ENCODE measurements at places on chromosomes 6 and 20.

DNA sequence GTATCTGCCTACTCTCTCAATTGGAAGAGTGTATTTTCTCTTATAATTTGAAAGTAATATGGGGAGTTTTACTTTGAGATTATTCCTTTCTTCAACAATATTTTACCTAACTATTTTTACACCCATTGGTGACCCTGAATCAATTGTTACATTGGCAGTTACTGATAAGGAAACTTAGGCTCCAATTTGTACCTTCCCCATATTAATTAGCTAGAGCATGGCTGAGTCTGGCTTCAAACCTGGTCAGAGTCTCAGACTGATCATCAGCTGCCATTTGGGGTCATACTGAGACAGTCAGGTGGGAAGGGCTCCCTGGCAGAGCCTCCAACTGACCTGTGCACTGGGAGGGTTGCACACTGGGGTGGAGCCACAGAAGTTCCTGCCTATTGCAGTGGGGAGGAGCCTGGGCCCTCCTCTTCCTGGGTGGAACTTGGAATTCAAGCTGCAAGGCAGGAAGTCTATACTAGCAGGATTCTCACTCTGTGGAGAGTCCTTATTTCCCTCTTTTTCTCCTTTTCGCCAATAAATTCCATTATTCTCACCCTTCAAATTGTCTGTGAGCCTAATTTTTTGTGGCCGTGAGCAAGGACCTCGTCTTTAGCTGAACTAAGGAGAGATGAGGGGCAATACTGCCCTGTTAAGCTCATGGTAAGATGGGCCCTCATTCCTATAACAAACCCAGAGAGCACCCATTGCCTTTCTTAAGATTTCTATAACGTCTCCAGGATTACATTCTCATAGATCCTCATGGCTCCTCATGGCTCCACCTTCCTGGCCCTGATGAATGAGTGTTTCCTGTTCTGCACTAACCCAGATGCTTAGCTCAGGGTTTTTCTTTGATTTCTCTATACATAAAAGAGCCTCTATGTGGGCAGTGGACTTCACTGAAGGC is 285.1 kb downstream of the ADGB start:
- DNase-seq: peak; percentile 14

DNA sequence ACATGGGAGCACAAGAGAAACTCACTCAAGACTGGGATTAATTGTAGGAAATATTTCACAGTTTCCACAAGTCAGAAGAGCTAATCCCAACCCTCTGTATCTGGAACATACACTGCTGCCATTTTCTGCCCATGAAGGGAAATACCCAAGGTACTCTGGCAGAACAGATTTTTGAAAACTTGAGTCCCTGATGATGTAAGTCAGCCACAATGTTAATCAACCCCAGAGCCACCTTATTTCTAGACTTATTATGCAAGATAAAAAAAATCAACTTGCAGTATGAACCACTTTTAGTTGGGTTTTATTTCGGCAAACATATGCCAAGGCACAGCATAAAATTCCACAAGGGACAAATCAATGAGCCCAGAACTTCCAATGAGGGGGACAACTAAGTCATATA is 141.5 kb downstream of the LY86 start:
- DNase-seq: no peak

DNA sequence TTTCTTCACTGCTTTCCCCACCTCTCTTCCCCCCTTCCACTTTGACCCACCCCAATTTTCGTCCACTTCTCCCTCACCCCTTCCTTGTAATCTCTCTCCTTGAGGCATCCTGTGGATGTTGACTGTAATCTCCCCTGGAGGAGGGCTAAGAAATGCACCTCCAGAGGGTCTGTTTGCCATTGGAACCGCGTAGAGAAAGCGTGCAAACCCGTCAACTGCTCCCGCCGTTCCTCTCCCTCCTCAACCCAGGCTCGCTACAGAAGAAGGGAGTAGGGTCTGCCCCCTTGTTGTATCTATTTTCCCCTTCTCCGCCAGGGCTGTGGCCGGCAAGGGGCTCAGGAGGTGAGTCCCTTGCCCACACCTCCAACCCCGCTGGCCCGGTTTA is 502 bp upstream of the HTR1E start:
- DNase-seq: no peak

DNA sequence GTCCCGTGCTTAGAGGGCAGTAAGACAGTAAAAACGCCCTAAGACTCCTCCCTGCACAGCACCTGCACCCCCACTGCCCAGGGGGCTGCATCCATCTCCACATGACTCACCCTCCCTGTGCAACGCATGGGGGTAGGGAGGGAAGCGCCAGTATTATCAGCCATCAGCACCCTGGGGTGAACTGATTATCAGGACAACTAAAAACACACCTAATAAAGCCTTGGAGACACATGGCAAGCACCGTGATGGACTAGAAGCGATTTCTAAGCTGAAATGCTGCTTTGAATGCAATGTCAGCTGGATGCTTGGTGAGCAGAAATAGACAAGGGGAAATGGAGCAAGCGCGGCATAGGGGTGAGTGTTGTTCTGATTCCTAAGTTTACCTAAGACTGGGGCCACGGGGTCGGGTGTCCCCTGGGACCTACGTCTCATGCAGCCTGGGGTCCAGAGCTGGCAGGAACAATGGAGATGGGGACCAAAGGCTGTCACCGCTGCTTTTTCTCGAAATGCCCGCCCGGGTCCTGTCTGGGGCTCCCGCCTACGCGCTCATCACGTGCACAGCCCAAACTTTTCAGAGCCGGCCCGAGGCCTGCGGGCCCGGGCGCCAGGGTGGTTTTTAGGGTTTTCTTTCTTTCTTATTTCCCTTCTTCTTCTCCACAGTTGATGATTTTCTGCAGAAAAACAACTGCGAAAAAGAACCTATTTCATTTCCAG is 702 bp upstream of the TNFAIP3 start:
- DNase-seq: peak; percentile 33

DNA sequence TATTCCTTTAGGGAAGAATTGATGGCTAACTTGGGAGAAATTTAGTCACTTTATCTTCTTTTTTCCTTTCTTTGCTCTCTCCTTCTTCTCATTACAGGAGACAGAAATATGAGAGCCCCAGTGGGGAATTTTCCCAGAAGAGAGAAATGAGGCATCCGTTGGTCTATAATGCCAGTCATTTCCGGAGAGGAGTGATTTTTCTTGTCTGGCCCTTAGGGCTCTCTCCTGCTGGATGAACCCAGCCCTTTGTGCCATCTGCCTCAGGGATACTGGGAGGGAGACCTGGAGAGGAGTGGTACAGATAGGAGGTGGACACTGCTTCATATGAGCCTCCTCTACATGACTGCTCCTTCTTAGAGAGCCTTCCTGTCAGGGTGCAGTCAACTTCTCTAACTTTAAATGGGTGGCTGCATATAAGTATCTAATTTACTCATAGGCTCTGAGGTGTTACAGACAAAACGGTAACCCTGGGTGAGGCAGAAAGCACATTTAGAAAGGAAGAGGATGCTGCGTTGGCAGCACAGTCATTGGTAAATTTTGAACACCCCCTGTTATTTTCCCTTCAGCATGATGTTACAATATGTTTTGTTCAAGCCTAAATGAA is 21.9 kb downstream of the RIMS1 start:
- no peak for DNase-seq

DNA sequence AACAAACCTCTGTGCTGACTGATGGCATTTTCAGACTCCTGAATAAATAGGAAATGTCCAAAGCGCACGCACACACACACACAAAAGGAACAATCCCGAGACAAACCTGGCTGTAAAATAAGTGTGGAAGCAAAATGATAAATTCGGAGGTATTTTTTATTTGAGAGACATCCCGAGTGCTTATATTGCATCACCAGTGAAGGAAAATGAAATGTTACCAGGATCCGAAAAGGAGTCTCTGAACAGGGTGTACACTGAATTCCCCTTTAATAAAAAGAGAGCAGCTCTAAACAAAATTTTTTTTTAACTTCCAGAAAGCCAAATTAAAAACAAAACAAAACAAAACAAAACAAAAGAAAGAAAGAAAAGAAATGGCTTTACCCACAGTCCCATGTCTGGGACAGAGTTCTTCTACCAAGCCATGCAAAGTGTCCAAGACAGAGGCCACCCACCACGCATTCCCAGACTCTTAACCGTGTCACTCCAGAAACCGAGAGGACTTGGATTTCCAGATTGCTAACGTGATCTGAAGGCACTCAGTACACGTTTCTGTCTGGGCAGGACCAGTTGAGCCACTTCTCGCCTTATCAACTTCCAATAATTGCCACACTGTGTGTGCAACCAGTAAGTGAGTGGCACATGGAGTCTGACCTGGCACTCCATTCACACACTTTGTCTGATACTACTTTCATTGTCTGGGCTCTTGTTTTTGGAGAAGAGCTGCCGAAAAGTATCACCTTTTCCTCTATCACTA is 817 bp downstream of the ME1 start:
- peak; percentile 76 for DNase-seq

DNA sequence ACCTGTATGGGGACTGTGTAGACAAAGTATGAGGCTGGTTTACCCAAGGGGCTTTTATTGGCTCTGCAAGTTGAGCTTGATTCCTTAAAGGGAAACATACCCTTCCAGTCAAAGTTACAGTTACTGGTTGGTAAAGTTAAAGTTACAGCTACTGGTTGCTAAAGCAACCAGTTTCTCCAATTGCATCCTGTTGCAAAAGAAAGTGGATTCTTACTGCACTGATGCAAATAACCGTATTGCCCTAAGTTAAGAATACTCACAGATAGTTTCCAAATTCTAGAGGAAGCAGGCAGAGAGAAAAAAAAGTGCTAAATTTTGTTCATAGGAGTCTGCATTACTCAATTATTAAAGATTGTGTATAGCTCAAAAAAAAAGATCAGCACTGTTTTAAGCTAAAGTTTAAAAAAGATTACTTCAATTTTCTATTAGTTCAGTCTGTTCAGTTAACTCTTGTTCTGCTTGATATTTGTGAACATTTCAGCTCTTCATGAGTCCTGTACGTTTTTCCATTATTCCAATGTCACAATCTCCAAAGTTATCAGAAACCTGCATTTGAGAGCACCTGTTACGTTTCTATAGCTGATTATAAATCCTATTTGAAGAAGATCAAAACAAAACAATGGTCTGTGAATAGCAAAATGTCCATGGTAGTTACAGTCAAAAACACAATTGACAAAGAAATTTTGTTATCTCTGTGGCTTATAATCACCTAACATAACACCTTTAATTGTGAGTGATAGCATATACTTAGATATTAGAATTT is 8.6 kb upstream of the IL22RA2 start:
- no peak for DNase-seq

Measured in HT-29 (cell line).